CD4-positive, alpha-beta T cell treated with Interleukin-12 subunit alpha and Interleukin-12 subunit beta, for 1 hour (primary cell): ENCODE measurements at places on chromosomes 5 and 9.

DNA sequence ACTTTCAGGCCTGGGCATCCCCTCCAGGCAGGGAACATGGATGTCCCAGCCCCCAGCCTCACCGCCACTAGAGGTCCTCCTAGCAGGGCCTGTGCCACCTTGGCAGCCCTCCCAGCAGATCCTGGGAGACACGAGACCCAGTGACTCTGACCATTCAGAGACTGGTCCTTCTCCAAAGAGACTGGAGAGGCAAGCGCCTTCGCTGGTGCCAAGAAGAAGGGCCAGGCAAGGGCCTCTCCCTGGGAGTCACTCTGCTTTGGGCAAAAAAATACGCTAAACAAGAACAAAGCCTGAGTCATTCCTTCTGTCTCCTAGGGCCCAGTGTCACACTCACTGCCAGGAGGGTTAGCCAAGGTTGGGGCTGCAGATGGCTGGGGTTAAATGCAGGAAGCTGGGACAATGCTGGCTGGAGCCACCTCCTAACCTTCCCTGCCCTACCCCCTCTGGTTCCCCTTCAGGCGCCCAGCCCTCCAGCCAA is 35.3 kb upstream of the SMIM23 start:
- DNase-seq, result no peak

GRCh38 chr5:78922879-78923621 is 62.1 kb downstream of the ARSB start:
- DNase-seq, result no peak

DNA sequence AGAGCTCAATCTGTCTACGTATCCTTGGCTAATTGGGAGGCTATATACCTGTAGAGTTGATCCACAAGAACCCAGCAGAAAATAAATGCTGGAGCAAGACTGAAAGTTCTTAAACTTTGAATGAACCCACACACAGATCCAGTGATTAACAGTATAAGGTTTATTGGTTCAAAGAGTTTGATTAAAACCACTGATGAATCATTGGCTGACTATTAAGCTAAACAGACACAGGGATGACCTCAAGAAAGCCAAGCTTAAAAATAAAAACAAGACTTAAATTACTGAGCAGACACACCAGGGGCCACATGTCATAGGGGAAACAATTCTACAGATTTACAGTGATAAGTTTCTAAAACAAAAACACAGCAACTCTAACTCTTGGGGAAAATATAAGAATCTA is 163.6 kb downstream of the SPATA31D1 start:
- DNase-seq, result no peak

GRCh38 chr5:143402017-143402552 is 1.4 kb downstream of the NR3C1 start:
- DNase-seq, result peak; percentile 57

- DNase-seq, result no peak
Observed at GRCh38 chr9:117095081-117095480, 319.8 kb downstream of the ASTN2 start.
